Activated T-helper 17 cell treated with anti-CD3 and anti-CD28 coated beads, Interleukin-2, amount 50 U/mL, for 72 hours (primary cell): ENCODE measurements at places on chromosomes 13 and 19.

- no peak for ATAC-seq
Measured at GRCh38 chr13:36918246-36919131, 1.5 kb downstream of the SMAD9 start.

GRCh38 chr19:17982430-17982829, 15.5 kb downstream of the KCNN1 start:
- ATAC-seq, result no peak

- no peak for ATAC-seq
Measured at GRCh38 chr13:91804724-91805123, 406.3 kb downstream of the GPC5 start.

DNA sequence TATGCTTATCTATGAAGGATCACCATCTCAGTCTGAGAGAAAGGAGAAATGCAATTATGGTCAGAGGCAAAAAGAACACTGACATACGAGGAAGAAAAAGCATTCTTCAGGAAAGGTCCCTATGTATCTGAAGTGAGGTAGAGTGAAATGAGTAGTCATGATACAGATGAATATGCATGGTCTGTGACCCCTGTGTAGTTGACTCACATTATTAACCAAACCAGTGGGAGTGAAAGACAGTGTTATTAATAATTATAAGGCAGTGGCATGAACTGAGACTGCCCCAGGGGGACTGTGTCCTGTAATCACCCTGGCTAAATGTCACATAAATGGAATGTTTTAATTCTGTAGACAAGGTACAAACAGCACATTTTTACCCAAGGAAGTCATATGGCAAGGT, 1320.2 kb upstream of the PCDH9 start:
- ATAC-seq, result no peak
